ENCODE measurements at places on chromosomes 6 and 20.

GRCh38 chr20:29306390-29307072 is 1950.9 kb upstream of the DEFB115 start:
- peak; percentile 26 for DNase-seq

- DNase-seq: no peak
Measured at GRCh38 chr6:13422681-13423221, 64.6 kb downstream of the GFOD1 start.

DNA sequence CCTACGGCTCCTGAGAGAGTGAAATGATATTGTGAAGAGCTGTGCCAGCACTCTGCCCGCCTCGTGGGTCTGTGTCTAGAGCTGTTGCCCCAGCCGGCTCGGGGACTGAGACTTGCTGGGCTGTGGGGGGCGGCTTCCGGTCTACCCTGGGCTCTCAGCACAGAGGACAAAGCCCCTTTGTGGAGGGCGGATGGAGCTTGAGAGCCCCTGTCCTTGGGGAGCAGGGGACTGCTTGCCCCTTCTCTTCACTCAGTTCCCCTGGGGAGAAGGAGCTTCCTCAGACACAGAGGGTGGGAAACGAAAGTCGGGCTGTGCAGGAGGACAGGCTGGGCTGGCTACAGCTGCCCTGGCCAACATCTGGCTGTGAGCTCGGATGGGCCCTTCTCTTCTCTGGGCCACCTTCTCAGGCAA is 11.0 kb downstream of the SRC start:
- no peak for DNase-seq

DNA sequence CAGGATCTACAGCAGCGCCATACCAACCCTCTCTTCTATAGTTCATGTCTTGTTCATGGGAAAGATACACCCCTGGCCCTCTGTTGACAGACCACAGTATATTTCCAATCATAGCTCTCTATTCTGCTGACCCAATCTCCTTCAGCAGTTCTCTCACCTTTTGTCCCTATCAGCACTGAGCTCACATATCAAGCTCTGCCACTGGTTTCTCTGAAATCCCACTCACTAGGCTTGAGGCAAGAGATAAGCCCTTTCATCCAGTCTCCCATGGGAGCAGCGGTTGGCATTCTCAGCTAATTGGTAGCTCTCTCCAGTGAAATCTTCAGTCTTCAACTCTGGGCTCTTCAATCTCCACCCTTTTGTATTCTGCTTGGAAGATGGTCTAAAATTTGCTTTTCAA is 313.4 kb downstream of the GJA1 start:
- DNase-seq: no peak

- DNase-seq: no peak
Measured at GRCh38 chr6:51214442-51214841, 395.8 kb downstream of the TFAP2B start.

DNA sequence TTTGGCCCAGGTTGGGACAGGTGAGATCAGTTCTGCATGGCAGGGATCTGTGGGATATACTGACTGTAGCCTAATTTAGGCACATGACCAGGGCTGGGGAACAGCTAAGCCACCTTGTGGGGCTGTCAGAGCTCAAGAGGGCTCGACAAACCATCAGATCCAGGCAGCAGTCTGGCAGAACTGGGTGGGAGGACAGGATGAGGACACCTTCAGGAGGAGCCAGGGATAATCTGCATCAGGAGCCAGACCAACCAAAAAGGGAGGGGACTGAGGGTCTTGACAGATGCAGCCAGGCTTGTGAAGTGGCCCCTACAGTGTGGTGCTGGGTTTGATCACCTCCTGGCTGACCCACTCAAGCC is 123.4 kb downstream of the MAFB start:
- DNase-seq: no peak

DNA sequence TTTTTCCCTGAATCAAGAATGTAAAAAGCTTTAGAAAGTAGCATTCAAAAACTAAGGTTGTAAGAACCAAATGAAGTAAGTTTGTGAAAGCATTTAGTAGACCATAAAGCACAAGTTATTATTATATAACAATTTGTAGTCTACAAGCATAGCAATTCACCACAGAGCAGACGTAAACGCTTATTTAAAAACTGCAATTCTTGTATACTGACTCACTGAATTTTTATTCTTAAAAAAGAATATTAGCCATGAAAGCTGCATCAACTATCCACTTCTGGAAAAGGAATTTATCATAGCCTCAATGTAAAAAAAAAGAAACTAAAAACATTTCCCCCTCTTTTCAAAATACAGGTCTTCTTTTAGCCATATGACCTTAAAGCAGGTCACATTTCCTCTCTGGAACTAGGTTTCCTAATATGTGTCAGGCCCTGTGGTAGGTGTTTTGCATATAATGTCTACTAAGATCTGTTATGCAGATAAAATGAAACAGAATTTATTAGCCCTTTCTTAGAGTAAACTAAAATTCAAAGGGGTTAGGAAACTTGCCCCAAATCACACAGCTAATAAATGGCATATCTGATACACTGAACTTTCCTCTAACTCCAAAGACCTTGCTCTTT is 2.1 kb downstream of the MAP3K7 start:
- DNase-seq: no peak

DNA sequence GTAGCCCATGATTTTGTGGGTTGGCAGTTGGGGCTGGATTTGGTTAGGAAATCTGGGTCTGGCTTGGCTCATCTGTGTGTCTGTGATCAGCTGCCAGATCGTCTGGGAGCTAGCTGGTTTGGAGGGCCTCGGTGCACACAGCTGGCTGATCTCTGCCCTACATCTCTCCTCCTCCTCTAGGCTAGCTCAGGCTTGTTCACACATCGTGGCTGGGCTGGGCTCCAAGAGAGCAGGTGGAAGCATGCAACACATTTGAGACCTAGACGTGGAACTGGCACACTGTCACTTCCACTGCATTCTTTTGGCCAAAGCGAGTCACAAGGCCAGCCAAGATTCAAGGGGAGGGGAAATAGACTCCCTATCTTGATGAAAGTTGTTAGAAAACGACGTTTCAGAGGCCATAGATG is 15.9 kb downstream of the NDUFAF5 start:
- no peak for DNase-seq

- DNase-seq: no peak
Measured at GRCh38 chr6:130908958-130909357, 81.8 kb downstream of the SMLR1 start.

GRCh38 chr6:139625998-139626975 is 251.8 kb upstream of the CITED2 start:
- DNase-seq: no peak

GRCh38 chr20:61852268-61853072 is 213.2 kb downstream of the TAF4 start:
- DNase-seq: no peak

- DNase-seq: no peak
Measured at GRCh38 chr6:125356884-125357283, 55.1 kb upstream of the HDDC2 start.

- DNase-seq: no peak
Measured at GRCh38 chr20:1876975-1877608, 18.1 kb upstream of the SIRPA start.

DNA sequence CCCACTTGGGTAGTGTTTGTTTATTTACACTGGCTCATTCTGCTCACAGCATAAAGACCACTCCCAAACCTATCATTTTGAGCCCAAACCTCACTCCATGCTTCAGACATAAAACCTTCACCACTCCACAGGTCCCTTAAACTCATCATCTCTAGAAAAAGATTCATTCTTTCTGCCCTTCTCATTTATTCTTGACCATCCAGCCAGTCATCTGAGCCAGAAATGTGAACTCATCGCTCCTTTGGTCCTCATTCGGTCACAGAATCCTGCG is 12.4 kb downstream of the TPMT start:
- no peak for DNase-seq

- DNase-seq: no peak
Measured at GRCh38 chr6:21738180-21739094, 144.9 kb downstream of the SOX4 start.

GRCh38 chr20:32943490-32944052 is 60.7 kb downstream of the SUN5 start:
- DNase-seq: no peak

- DNase-seq: no peak
Measured at GRCh38 chr6:73282871-73283270, 19.9 kb upstream of the KHDC1 start.

DNA sequence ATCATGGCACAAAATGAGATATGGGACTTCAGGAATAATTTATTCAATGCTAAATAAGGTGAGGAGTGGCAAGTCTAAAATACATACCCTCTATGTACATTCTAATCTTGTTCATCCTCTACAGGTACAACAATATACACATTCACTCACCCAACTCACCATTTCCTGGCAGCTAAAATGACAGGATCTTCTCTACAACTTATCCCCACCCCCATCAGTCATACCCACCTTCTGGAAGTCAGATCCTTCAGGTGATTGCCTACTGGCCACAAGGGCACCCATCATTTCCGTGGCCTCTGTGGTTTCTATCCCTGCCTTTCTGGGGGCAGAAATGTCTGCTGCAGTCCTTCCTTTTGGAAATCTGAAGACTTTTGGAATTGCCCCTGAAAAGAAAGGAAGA is 22.8 kb upstream of the CRIP3 start:
- no peak for DNase-seq

DNA sequence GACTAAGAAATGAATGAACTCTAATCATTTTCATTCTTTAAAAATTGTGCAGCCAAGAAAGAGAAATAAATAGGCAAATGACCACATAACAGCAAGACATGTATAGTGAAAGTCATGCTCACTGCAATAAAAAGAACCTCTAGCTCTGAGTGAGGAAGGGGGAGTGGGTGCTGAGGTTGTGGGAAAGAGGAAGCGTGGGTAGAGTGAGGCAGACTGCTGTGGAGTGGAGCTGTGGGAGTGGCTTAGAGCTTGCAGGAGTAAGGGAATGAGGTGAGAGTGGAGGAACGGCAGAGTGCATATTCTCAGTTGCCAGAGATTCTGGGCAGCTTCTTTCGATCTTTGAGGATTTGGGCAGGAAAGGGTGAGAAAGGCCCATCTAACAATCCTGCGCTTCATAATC is 10.4 kb downstream of the DEFB129 start:
- peak; percentile 1 for DNase-seq

DNA sequence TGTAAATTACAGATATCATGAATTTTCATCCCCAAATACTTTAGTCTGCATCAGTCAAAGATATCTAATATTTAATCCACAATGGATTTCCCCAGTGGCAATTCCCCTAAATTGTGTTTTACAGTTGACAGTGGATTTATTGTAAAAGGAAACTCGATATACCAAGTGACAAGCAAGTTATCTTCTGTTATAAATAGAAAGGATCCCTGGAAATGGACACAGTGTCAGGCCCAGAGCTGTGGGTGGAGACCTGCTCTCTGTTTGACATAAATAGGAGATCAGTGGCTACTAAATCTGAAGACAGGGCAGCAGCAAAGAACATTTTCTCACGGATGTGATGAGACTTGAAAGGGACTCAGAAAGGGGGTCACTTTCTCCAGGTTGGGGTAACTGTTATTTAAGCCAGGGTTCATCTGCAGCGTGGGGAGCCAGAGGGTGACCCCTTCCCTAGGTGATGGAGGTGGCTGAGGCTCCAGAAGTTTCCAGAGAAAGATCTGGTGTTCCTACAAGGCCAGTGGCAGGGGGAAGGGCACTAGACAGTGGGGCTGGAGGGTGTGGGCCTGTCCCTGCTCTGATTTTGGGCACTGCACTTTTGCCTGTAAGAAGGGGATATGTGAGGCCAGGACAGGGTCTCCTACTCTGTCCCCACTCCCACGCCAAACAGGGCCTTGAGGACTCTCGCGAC is 12.3 kb upstream of the FAM110A start:
- no peak for DNase-seq

All from stimulated activated CD8-positive, alpha-beta memory T cell treated with anti-CD3 and anti-CD28 coated beads, Interleukin-7, amount 100 ng/mL, for 48 hours (primary cell).